ENCODE measurements at places on chromosomes 3 and 15.

DNA sequence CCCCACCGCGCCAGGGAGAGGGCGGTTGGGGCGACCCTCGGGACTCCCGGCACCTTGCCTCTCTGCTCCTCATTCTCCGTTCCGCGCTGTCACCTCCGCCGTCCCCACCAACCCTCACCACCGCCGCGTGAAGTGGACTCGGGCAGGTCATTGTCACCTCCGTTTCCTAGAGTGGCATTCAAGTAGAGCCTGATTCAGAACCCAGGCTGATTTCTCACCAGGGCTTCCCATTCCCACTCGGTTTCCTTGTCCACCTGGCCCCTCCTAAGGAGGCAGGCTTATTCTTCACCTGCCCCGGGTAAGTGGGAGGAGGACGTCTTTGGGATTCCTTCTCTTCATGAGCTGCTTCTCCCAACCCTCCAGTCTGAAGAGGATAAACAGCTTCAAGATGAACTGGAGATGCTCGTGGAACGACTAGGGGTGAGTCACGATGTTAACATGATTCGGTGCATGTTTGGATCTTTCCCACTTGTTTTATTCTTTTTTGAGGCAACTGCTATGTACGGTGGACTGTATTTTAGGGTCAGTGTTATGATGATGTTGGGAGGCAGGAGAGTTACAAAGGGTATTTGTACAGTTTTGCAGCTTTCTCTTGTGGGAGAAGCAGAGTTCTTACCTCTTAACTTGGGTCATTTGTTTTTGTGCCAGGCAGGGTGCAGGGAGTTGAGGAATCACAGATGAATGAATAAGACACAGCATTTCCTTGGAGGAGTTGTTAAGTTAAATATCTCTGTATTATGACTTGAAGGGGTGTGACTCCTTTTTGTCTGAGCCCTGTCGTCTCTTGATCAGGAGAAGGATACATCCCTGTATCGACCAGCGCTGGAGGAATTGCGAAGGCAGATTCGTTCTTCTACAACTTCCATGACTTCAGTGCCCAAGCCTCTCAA, 692 bp downstream of the PSMD2 start:
- no peak for DNase-seq

- DNase-seq, result no peak
These were observed 34.6 kb upstream of the DPH6 start for GRCh38 chr15:35580606-35581005.

- no peak for DNase-seq
These were observed 184.0 kb downstream of the BCHE start for GRCh38 chr3:165653130-165653778.

- peak; percentile 13 for DNase-seq
These were observed 1.3 kb downstream of the COLQ start for GRCh38 chr3:15520185-15520584.

DNA sequence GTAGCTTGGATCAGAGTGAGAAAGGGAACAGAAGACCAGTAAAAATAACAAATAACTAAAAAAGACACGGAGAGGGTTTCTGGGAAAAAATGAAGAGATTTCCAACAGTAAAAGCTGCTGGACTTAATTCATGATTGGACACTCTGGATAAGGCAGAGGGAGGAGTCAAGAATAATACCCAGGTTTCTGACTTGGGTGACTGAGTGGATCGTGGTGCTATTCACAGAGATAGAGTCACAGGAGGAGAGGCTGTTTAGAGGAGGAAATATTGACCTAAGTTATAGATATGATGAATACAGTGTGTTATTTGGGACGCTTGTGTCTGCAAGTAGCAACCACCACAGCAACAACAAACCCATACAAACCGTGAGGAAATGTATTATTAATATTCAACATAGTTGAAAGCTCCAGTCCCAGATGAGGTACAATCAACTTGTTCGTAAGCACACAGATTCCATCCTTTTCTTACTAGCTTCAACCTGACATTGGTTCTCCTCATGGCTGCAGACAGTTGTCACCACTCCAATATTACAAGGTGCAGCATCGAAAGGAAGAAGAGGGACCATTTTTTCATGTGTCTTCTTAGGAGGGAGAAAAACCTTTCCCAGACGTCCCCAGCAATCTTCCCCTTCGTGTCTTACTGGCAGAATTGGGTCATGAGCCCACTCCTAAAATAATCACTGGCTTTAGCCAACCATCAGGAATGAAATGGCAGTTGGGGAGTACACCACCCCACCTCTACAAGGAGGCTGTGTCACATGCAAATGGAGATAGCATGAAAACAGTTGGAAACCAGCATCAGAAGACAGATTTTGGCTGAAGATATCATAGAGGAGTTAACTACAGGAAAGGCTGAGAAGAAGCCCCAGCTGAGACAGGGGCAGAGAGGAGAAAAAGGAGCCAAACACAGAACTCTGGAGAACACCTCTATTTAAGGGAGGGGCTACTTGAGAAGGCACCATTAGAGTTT, 387.8 kb downstream of the SHQ1 start:
- no peak for DNase-seq

GRCh38 chr3:179961071-179961702, 75.5 kb downstream of the PEX5L start:
- no peak for DNase-seq

DNA sequence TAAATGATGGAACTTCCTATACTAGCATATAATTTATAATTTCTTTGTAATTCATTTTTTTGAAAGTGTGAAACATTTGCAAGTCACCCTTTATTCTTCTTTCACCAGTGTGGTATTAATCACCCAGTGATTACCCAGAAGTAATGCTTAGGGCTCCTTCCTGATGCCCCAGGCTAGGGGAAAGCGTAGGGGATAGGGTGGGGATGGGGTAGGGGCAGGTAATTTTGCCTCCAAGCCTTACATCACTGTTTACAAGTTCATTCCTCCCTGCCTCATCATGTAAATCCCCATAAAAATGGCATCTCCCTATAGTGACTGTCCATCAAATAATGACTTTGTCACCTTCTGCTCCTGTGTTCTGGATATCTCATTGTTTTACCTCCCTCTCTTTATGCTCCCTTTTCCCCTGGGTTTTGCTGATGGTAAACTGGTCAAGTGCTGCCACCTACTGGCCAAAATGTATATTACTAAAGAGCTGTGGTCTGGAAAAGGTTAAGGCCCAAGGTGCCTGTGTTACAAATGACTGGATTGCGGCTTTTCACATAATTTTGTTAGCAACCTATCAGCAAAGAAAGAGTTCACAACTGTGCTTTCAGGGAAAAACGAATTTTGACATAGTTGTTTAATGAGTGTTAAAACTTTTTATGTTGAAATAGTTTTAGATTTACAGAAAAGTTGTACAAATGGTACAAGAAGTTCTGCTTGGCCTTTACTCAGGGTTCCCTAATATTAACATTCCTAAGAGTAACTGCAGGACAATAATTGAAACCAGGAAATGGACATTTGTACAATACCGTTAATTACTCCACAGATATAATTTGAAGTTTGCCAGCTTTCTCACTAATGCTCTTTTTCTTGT, 54.7 kb downstream of the ONECUT1 start:
- peak; percentile 28 for DNase-seq

DNA sequence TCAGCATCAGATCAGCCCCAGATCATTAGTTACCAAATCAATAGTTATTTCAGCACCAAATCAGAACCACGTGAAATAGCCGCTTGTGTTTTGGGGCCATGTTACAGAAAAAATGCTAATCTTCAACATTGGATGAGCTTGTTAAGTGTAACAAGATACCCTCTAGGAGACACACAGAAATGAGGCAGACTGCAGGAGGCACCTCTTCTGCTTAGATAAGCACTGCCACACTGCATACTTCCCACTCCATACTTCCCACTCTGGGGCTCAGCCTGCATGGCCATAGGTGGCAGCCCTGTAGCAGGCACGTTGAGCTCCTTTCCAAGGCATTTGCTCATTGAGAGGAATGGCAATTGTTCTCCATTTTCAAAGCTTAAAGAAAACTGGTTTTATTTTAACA, 73.3 kb downstream of the CHCHD6 start:
- DNase-seq, result no peak

- DNase-seq, result no peak
These were observed 63.3 kb downstream of the ROBO2 start for GRCh38 chr3:77102951-77103769.

- DNase-seq, result no peak
These were observed 42.2 kb downstream of the TRIM42 start for GRCh38 chr3:140719841-140720614.

DNA sequence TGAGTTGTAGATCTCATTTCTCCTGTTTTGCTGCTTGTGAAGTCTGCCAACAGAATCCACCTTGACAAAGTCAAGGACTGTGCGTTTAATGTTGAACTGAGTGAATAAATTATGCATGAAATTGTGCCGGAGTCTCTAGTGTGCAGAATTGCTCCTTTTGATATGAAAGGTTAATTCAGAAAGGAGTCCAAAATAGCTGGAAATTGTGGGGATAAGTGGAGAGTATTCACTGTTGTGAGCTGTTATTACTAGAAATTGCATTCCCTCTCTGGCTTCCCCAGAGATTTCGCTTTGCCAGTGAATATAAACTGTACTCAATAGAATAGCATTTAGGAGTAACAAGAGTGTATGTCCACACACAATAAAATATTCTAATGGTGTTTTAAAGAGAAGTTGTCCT, 43.1 kb downstream of the SAMMSON start:
- DNase-seq, result no peak

DNA sequence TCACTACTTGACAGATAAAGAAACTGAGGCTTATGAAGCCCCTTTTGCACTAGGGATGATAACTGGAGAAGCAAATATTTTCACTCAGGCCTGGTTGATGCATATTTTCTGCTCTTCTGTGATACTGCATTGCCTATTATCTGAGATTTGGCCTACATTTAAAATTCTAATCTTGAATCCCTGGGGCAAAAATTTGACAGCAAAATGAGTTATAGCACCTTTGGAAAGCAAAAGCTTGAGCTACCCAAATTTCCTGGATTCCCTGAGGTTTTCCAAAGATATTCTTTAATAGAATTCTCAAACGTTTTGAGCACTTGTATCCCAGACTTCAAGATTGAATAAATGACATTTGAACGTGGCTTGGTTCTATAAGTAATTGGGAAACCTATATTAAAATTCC, 86.1 kb downstream of the NAALADL2 start:
- no peak for DNase-seq

GRCh38 chr3:184765047-184765729, 46.8 kb upstream of the VPS8 start:
- no peak for DNase-seq

DNA sequence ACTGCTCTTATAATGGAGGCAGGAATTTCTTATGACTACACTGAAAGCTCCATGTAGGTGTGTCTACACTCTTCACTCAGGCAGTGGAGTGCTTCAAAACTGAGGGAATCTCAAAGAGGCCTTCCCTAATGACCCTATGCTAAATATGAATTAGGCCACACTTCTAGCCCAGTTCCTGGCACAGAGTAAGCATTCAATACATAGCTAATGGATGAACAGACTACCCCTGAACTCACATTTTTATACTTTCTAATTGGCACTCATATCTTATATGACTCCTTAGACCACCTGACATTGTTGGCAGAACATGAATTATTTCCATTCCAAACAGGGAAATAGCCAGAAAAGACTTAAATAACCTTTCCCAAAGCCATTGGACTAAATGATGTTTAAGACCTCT, 3.4 kb downstream of the RARRES1 start:
- DNase-seq, result no peak

DNA sequence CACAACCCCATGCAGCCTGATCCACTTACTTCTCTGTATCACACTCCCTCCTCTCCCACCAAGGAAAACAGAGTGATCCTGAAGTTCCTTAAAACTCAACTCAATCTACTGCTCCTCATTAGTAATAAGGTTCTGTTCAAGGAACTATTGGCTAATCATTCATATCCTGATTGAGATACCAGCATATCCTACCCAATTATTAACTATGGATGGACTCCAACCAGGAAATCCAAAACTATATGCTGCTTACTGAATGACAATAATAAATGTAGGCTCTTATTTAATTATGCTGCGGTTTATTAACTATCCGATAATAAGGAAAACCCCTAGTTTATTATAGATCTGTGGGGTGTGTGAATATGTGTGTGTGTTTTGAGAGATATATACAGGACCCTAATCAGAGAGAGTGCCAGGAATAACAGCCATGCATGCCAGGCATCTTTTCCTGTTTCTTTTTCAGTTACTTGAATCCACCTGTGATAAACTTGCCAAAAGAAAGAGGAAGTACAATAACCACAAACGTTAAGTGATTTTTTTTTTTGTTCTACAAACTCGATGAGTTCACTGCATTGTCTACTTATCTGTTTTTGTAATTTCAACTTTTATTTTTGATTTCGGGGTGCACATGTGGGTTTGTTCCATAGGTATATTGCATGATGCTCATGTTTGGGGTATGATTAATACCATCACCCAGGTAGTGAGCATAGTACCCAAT, 1031.7 kb upstream of the CFAP20DC start:
- no peak for DNase-seq

DNA sequence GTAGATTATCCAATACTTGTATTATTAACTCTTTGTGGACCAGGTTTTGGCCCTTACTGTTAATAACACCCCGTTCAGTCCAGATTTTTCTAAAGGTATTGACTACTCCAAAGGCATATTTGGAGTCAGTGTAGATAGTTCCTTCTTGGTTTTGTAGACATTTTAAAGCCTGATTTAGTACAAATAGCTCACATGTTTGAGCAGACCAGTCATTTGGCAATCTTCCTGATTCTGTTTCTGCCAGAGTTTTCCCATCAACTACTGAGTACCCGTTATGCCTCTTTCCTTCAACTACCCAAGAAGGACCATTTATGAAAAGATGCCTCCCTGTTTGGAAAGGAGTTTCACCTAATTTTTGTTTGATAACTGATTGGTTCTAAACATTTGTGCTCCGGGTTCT, 82.0 kb downstream of the CHCHD4 start:
- no peak for DNase-seq
